Foreskin keratinocyte (primary cell): ENCODE measurements at places on chromosomes 12 and 14. TPM values are rescaled to one million over a fixed set of nuclear protein-coding genes. Genes with fewer than 3 reads are reported as not detected.

The ESR2 gene
- total RNA-seq, result 0.04 and 0.10 TPM in 2 replicates

The IRAK4 gene
- total RNA-seq, result 10.8 and 11.2 TPM in 2 replicates

The GALNT16 gene
- not detected in 2 replicates for total RNA-seq

The DIABLO gene
- total RNA-seq, result 59.1 and 61.3 TPM in 2 replicates

The AP4S1 gene
- total RNA-seq, result 5.5 and 5.7 TPM in 2 replicates

The ENTPD5 gene
- 11.1 and 11.3 TPM in 2 replicates for total RNA-seq

The SPTB gene
- total RNA-seq, result 0.28 and 0.58 TPM in 2 replicates
